ENCODE measurements at places on chromosomes 11 and 22.

DNA sequence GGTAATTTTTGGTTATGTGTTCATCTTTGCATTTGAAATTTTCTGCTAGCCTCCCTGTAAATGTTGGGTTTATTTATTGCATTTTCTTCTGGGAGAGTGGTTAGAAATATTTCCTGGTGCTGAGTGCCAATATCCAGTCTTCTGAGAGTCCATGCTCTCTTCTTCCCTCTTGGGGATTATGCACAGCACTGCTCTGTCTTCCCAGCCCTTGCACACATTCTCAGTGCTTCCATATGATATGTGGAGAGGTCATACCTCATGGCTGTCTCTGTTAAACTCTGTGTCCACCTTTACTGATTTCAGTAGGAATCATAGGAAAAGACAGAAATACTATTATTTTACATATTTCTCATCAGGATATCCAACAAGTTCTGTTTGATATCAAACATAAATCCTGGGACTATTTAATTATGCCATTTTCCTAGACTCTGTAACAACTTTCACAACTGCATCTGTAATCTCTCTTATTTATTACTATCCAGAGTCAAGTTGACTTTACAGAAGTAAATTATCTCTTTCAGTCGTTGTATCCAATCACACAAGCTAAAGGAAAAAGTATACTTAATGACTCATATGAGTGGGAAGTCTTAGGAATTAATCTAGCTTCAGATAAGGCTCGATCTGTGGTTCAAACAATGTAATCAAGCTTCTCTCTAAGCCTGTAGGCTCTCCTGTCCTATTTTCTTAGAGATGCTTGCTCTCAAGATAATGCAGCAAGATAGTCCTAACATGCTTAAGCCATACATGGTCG is 2.7 kb upstream of the NXPE1 start:
- no peak for DNase-seq

DNA sequence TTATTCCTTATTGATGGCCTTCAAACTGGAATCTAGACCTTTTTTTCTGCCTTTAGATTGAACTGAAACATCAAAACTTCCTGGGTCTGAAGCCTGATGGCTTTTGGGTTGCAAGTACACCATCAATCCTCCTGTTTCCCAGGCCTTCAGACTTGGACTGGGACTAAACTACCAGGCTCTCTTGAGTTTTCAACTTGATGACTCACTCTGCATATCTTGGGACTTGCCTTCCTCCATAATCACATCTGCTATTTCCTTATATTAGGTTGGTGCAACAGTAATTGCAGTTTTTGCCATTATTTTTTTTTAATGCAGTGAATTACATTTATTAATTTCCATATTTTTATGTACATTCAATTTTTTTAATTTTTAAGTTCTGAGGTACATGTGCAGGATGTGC is 7.0 kb downstream of the OR51B5 start:
- no peak for DNase-seq

DNA sequence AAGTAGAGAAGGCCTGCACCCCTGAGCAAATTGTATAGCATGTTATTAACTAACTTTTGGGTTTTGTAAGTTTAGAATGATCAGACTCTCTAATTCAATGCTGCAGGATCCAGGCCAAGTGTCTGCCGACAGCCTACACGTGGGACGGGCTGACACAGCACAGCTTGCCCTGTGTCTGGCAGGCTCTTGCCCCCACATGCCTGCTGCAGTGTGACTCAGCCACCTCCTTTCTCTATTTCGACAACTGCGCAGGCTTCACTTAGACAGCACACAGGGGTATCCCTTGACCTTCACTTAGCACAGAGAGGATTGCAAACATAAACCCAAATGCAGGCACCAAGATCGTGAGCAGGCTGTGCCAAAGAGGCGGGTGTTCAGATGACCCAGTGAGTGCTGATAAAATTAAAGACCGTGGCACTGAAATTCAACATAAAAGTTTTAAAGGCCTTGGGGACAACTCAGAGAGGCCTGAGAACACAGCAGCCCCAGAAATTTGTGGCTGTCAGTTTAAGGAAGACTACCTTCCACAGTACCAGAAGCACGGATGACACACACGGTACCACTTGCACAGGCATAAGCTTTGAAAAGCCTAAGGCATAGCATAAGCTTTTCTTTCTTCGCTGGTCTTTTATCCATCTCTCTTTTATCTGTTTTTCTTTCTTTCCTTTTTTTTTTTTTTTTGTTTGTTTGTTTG is 37.8 kb downstream of the SCN3B start:
- no peak for DNase-seq

GRCh38 chr11:3160252-3161031 is 4.7 kb downstream of the OSBPL5 start:
- DNase-seq = no peak

DNA sequence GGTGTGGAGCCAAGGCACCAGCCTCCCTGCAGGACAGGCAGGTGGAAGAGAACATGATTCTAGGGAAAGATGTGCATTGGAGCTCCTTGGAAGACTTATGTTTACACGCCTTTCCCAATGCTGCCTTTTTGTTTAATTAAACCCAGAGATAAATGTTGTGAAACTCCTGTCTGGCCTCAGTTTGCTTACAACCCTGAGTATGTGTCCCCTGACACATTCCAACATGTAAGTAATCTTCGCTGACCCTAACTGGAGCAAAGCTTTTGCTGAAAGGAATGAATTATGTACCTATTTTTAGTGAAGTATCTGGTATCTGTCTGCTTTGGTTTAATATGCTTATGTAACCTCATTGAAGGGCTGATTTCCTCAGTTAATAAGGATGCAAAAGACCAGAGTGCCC is 56.7 kb downstream of the APIP start:
- DNase-seq = no peak

GRCh38 chr11:47028195-47029093 is 91.9 kb downstream of the CSTPP1 start:
- DNase-seq = no peak

DNA sequence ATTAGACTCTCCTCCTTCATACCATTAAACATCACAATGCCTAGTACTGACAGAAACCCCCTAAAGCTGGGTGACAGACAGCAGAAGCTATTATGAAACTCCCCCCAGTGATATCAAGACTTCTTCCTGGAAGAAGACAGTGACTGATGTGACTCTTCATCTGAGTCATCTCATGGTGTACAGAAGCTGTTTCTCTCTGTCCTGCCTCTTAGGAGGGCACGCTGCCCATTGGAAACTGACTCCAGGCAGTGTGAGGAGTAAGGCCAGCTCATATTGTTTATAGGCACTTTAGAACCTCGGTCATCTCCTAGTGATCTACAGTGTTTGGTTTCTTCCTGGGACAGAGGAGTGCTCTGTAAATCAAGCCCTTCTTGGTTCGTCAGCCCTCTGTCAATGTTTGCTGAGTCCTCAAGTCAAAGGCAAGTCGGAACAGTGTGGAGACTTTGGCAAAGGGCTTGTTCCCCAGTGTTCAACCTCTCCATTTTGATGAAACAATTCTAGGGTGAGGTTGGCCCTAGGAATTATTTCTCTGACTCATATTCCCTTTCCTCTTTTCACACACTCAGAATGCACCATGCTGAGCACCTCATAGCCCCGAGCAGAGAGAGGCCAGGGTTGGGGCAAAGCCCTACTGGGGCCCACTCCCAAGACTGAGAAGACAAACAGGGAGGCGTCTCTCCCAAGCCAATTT is 172.5 kb upstream of the TMEM45B start:
- DNase-seq = no peak

GRCh38 chr11:130635937-130636630 is 187.6 kb downstream of the ADAMTS15 start:
- no peak for DNase-seq

DNA sequence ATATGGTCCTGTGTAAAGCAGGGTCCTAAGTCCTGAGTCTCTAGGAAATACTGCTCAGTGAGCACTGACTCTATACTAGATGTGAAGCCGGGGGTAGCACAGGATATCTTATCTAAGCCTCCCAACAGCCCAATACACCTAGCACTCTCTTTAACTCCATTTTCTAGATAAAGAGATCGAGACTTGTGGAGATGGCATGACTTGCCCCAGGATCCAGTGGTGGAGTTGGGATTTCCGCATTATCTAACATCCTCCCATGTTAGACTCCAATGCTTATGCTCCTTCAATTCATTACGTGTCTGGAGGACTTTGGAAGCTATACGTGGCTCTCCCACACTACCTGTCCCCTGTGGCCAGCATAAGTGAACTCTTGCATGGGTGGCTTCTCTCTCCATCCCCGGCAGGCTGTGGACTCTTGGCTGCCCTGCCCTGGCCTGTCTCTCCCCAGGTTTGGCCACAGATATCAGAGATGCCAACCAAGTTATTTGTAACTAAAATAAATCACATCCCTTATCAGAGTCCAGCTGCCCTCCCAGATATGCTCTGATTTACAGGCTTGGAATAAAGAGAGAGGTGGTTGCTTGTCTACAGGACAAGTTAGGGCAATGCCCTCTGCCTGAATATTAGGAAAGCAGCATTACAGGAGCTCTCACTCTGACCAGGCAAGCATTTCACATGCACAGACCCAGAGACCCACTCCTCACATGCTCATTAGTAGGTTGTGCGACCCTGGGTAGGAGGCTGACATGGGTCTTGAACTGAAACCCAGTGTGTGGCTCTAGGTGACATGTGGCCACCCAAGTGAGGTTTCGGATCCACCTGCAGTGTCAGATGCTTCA is 4.5 kb downstream of the CD44 start:
- no peak for DNase-seq

- DNase-seq = no peak
Measured at GRCh38 chr11:115469361-115469760, 34.9 kb downstream of the CADM1 start.
